ENCODE measurements at places on chromosomes 5 and 9.
A peak's percentile ranks its signal among the peaks of the same experiment; 100 is the strongest.

- no peak for DNase-seq
Measured at GRCh38 chr5:147361441-147362175, 126.8 kb downstream of the STK32A start.

GRCh38 chr9:116466271-116467235 is 220.6 kb upstream of the TRIM32 start:
- no peak for DNase-seq

GRCh38 chr5:1594357-1595106 is 70.8 kb upstream of the LPCAT1 start:
- DNase-seq = peak; percentile 59

DNA sequence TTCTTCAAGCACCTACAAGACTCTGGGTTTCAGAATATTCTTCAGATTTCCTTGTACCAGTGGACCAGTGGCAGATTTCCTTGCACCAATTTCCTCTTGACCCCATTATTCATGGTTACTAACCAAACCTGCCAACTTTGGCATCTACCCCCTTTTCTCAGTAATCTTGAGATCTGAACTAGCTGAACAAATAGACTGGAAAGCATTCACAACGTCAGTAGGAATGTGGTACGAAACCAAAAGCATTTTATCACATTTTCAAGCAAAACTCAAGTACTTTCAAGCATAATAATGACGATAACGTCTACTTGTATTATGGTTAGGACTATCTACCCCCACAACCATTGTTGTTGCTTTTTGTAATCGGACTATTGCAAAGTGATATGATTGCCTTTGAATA is 1217.3 kb downstream of the PTPRD start:
- no peak for DNase-seq

GRCh38 chr9:89522261-89522958 is 24.5 kb upstream of the SEMA4D start:
- DNase-seq = no peak

DNA sequence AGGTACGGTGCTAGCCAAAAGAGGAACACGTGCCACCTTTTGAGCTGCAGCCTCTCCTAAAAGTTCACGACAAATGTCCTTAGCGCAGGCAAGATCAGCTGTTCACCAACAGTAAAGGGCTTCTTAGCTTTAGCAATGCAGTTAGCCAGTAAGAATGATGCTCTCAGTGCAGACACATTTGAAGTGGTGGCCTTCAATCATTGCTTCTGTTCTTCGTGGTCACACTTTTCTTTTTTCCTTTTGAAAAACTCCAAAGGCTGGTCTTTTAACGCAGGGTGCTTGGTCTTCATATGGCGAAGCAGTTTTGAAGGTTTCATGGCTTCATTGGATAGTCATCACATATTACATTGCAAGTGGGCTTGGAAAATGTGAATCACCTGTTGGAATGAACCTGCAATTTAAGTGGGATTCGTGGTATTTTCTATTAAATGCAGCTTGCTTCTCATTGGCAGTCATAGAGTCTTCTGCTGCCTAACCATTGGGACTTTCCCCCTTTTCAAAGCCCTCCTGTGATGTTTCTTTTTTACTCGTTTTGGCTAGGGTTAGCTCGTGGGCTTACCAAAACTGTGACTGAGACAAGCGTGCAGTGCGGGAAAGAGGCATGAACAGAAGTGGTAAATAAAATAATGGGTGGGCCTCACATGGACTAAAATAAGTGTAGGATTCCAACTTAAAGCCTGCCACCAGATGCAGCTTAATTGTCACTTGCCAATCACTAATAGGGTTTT is 100.9 kb downstream of the MRPL36 start:
- DNase-seq = no peak

All from caudate nucleus (tissue), 63 donors.